Stimulated activated CD8-positive, alpha-beta memory T cell treated with anti-CD3 and anti-CD28 coated beads, Interleukin-7, amount 100 ng/mL, for 24 hours (primary cell): ENCODE measurements at places on chromosomes 7 and 10.

GRCh38 chr7:21373031-21373430 lies 54.9 kb upstream of the SP4 start:
- DNase-seq, result no peak

- no peak for DNase-seq
These were observed 7.2 kb upstream of the PGAM2 start for GRCh38 chr7:44072364-44073231.

DNA sequence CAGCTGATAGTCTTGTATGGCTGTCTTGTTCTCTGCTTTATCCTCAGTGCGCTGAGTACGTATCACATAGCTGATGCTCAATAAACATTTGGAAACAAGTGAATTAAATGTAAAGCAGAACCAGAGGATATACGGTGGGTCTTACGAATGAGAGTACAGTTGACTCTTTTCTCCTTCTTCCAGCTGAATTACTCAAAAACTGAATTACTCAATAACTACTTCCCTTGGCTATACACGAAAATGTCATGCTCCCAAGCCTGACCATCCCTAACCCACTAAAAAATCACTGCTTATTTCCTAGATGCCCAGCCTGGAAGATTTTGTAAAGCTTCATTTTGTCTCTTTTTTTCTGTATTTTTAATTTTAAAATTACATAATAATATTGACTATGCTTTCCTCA lies 3.2 kb upstream of the RSU1 start:
- no peak for DNase-seq

DNA sequence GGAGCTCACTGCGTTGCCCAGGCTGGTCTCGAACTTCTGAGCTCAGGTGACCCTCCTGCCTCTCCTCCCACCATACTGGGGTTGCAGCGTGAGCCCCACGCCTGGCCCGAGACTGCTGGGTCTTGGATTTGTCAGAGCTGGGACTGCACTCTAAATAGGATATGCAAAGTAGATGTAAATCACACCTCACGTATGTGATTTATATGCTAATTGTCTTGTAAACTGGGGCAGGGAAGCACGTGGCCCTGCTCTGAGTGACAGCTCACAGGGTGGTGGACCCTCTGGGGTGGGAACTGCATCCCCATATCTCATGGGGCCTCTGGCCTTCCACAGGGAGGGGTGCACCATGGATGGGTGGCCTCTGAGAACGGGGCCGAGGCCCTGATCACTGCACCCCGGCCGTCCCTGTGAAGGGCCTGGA lies 34.1 kb downstream of the GET4 start:
- no peak for DNase-seq

- DNase-seq, result no peak
These were observed 245.2 kb downstream of the DOCK4 start for GRCh38 chr7:111960984-111961383.

DNA sequence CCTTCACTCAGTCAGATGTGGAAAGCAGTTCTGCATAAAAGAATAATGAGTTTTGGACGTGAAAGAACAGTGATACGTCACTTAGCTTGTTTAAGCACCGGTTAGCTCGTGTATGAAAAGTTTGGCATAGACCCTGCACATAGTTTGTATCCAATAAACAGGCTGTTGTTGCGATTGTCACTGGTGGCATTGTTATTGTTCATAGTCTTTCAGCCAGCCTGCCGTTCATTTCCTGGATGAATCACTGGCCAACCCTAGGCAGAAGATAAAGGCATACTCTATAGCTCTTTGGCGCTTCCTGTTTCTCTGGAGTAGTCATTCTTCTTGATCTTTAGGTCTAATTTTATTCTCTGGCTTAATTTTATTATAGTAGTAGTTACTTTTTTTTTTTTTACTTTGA lies 57.8 kb upstream of the ANKRD30A start:
- no peak for DNase-seq

GRCh38 chr7:23490357-23491135 lies 20.3 kb upstream of the IGF2BP3 start:
- DNase-seq, result no peak

DNA sequence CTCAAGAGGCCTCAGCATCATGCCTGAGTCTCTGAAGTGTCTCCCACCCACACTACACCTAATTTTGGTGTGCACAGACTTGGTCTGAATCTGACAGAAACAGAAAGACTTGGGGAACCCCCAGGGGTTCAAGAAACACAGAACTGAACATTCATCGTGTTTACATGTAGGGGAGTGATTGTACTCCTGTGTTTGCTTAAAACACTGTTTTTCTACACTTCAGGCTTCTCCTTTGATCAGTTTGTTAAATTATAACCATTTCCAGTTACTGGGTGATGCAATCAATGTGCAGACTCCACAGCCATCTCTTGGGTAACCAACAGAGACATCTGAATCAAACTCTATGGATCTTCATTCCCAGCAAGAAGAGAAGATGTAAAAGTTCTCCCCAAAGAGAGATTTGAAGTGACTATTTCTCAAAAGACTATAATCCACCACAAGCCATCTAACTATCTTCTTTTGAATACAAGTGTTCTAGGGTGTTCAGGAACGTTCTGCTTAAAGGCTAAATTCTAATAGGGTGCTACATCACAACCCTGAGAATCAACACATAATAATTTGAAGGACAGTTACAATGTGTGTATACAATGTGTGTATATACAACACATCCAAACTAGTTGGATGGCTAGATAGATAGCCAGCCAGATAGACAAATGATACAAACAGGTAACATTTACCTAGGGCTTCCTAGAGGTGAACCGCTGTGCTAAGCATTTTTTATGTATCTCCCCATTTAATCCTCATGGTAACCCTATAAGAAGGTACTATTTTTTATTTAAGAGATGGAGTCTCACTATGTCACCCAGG lies 34.2 kb downstream of the DNAJC12 start:
- DNase-seq, result no peak

DNA sequence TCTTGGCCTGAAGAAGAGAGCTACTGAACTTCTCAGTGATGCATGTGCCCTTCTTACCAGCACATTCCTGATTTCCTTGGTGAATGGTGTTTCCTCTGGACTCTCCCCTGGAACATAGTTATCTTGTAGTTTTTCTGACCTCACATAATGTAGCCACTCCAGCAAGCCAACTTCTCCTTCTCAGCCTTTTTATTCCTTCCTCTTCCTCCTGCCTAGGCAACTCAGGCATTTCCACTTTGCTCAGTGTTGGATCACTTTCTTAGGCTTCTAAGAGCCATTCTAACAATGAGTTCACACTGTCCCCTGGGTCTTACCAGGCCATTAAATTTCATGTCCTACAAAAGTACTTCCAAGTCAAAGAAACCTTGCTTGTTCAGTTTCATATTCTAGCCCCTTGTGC lies 3.6 kb upstream of the PTTG1IP2 start:
- no peak for DNase-seq

DNA sequence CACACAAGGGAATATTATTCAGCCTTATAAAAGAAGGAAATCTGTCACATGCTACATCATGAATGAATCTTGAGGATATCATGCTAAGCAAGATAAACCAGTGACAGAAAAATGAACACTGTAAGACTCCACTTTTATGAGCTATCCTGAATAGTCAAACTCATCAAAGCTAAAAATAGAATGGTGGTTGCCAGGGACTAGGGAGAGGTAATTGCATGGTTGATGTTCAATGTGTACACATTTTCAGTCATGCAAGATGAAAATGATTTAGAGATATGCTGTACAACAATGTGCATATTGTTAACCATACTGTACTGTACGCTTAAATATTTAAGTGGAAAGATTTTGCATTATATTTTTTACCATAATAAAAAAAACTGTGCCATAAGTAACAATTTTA lies 1349.1 kb downstream of the XPNPEP1 start:
- no peak for DNase-seq

DNA sequence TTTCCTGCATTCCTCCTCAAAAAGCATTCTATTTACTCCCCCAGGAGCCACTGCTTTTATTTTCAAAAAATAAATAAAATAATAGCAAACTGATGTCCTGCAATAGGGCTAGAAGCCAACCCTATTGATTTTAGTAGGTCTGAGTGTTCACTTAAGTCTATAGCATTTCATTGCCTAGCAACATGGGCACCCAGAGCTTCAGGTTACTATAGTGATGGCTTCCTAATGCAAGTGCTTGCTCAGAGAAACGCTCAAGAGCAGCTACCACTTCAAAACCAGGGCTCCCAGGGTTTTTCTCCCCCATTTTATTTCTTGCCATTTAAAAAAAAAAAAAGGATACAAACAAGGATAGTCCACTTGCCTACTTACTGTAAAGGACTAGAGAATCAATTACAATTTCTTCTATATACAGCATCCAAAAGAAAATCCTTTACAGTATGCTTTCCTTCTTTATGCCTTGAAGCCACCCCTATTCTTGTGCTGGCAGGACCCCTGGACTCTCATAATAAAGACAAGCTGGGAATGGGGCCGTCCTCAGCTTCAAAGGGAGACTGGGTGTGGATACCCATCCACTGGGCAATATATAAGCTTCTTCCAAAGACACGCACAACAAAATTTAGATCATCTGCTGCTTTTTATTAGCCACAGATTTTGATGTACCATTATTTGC lies 133.3 kb downstream of the VPS41 start:
- no peak for DNase-seq

DNA sequence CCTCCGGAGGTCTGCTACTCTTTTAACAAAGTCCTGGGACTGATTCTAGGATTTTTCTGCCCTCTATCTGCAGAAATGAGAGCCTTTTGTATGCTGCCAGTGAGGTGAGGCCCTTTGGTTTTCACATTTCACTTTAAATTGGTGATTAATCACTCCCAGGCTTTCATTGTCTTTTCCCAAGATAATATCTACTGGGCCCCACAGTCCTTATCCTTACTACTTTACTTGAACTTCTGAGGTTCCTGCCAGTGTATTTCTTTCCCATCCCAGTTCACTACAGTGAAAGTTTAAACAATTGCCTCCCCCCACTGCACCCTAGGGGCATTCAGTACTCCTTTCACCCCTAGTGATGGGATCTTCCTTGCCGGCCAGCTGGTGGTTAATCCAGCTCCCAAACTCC lies 127.4 kb upstream of the INHBA start:
- DNase-seq, result no peak

- no peak for DNase-seq
These were observed 83.5 kb upstream of the CUX1 start for GRCh38 chr7:101733713-101734475.

- no peak for DNase-seq
These were observed 5.2 kb upstream of the NPSR1 start for GRCh38 chr7:34652809-34653208.
